ENCODE measurements at places on chromosomes 7 and 10.

DNA sequence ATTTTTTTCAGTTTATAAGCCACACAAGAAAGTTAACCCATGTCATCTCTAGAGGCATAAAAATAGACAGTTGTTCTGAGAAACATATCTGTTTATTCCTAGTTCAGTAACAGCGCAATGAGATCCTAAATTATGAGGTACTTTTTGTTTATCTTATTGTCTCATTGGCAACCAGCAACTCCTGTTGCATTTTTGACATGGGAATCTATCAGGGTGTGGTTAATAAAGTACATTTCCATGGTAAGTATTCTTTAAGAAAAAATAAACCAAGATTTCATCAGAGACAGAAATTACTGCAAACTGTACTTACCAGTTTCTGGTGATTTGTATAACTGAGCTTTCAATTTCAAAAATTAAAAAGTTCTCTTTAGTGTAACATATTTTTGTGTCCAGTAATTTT, 9.0 kb downstream of the FAS start:
- no peak for DNase-seq

- no peak for DNase-seq
Measured at GRCh38 chr7:104363355-104363754, 35.0 kb downstream of the LHFPL3 start.

GRCh38 chr7:70640266-70640833, 491.6 kb upstream of the GALNT17 start:
- no peak for DNase-seq

- no peak for DNase-seq
Measured at GRCh38 chr7:138000081-138000701, 1.7 kb downstream of the CREB3L2 start.

GRCh38 chr7:3860932-3861331, 559.9 kb downstream of the SDK1 start:
- no peak for DNase-seq

- DNase-seq = no peak
Measured at GRCh38 chr10:85832988-85833387, 533.6 kb downstream of the GRID1 start.

- DNase-seq = peak; percentile 97
Measured at GRCh38 chr10:102678842-102679289, 34.6 kb downstream of the TRIM8 start.

- DNase-seq = no peak
Measured at GRCh38 chr10:124562425-124563060, 100.9 kb downstream of the LHPP start.

- DNase-seq = no peak
Measured at GRCh38 chr7:47941136-47941844, 7.0 kb downstream of the PKD1L1 start.

DNA sequence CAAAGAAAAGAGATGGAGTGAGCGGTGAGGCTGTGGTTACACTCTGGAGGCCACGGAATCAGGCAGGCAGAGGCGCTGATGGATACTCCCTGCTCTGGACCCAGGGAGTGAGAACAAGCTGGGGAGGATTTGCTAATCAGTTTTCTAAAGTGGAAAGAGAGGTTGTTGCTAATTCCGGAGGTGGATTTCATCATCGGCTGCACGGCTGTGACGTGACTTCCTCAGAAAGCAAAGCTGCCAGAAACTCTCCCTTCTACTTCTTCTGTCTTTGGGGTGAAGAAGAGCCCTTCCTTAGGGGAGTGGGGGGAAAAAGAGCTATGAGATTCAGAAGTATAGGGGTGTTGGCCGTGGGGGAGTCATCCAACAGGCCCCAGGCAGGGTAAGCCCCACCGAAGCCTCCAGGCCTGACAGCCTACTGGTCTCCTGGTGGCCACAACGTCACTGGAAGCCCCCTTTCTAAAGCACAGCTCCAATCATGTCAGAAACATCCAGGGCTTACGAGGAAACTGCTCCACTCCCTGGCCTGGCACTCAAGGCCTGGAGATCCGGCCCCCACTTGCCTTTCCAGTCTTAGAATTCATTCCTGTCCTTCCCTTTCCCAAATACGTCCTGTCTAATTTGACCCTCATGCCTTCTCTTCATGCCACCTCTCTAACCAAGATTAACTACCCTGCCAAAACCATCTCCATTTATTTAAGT, 114.5 kb downstream of the HIP1 start:
- DNase-seq = no peak

DNA sequence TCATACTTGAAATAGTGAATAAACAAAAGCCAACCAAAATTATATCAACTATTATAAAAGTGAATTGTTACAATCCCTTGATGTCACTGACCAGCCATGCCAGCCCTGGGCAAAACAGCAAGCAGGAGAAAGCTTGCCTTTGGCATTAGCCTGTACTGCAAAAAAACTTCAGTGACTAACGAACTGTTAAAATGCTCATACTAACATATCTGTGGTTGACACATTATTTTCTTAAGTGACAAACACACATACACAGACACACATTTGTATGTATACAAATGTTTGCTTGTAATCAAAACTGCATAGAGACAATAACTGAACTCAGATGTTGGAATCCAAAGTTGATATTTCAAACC, 29.5 kb downstream of the CHCHD3 start:
- no peak for DNase-seq

DNA sequence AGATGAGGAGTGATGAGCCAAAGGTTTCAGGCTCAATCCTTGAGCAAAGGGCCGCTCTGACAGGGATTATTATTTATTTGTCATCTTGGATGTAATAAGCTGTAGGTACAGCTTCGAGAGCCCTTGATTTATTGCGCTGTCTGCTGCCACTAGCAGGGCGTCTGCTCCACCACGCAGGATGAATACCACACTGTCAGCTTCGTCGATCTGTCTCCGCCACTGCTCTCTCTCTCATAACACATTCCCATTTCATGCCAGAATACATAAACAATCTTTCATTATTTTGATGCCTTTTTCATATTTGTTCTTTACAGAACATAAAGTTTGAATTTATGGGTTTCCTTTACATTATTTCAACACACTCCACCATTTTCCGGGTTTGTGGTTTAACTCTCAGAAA, 276.6 kb downstream of the LRMDA start:
- peak; percentile 49 for DNase-seq

DNA sequence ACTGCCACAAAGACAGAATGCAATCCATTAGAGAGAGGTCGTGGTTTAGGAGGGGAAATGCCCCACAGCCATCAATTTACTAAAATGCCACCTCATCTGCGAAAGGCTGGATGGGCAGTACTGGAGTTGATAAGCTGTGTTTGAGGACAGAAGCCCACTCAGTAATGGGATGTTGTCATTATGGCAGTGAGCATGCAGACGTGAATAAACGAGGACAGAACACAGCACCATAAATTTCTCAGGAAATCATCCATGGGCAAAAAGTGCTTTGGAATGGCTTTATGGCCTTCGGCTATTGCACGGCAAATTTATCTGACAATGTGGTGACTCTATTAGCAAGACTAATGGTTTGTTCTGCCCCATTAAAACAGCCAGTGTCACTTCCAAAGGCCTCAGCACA, 15.9 kb upstream of the C10orf53 start:
- no peak for DNase-seq

DNA sequence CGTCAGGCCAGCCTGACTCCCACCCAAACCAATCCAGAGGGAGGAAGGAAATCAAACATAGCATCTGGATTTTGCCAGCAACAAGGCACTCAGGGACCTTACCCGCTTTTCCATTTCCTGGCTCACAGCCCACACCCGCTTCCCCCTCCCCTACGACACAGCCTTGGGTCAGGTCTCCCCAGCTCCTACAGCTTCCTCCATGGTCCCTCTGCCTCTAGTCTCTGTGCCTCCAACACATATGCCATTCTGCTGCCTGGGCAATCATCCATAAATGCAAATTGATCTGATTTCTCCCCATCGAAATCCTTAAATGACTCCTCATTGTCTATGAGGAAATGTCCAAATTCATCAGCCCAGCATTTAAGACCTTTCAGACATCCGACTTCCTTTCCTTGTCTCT, 53.2 kb upstream of the CUX1 start:
- DNase-seq = no peak

- no peak for DNase-seq
Measured at GRCh38 chr7:141872931-141873330, 31.6 kb upstream of the PRSS37 start.

GRCh38 chr7:8436965-8437364, 3.6 kb downstream of the NXPH1 start:
- DNase-seq = peak; percentile 86

DNA sequence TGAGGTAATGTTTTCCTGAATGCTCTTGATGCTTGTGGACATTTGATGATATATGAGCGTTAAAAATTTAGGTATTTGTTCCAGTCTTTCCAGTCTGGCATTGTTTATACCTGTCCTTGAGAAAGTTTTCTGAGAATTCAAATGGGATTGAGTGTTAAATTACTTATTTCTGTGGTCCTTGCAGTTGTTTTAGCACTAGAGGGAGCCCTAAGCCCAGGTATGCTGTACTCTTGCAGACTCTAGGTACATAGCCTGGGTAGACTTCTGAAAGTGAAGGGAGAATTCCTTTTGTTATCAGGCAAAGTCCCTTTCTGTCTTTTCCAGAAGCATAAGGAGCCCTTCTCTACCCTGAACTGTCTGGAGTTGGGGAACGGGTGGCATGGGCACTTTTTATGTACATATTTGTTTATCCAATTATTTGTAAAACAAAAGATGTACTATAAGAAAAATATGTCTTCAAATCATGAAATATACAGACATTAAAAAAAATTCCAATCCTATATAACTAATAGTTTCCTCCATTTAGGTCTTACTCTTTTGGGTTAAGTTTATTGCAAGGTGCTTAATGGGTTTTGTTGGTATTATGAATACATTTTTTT, 262.1 kb downstream of the ATRNL1 start:
- DNase-seq = peak; percentile 91

DNA sequence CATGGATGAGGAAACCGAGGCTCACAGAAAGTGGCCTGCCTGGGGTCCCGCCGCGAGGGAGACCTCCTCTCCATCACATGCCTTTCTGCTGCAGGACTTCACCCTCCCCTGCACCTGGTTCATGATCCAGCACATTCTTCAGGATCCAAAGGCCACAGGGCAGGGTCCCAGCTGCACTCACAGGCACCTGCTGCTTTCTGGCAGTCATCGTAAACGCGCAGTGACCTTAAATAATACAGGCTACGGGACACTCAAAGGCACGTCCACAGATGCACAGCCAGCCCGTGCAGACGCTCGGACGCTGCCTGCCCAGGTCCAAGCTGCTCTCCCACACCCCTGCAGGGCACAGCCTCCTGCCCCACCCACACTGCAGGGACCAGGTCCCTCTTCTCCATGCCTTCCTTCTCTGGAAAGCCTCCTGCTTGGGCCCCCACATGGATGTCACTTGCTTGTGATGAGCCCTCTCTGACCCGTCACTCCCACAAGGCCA, 49.9 kb downstream of the CALML3 start:
- DNase-seq = no peak

GRCh38 chr10:87930934-87931835, 67.8 kb downstream of the PTEN start:
- DNase-seq = no peak

- DNase-seq = no peak
Measured at GRCh38 chr7:282621-283020, 7.3 kb upstream of the FOXL3 start.

DNA sequence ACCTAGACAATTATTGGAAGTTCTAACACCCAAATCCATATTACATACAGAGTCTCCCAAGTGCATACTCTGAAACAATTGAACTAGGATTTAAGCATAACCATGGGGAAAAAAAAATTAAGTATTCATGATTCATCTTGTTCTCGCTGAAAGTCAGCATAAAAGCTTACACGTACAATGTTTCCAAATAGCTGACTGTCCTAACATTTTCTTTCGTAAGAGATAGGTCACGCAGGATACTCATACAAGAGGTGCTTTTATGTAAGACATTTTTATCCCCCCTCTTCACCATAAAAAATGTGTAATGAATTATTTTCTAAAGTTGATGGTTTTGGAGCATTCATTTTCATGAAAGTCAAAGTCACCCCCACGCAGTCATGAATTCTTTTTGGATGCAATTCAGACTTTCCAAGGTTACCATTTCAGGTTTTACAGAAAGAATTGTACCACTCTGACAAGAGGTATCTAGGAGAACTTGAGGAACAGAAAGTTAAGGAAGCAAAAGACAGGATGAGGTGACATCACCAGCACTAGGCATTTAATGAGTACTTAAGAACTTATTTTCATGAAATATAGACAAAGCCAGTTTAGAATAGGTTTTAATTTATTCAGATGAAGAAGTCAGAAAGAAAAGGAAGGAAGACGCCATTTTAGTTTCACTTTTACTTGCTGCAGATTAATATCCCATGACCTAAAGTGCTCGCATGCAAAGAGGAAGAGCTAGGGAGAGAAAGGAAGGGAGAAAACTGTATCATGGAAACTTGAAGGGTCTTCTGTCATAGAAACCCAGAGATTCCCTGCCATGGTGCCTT, 55.8 kb downstream of the TMEM26 start:
- DNase-seq = no peak

GRCh38 chr7:44565795-44566559, 7.7 kb downstream of the DDX56 start:
- no peak for DNase-seq

DNA sequence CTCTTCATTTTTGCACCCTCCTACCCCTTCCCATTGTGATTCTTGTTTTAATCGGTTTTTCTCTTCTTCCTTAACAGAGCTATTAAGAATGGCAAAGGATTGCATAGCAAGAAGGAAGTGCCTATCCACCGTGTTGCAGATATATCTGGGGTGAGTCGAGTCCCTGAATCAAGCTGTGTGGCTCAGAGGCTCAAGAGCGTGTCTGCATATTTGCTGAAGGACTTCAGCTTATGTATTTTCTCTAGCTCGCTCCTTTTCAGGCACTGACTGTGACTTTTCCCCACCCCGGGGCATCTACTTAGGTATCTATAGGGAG, 126.6 kb downstream of the LRRC4 start:
- DNase-seq = no peak

DNA sequence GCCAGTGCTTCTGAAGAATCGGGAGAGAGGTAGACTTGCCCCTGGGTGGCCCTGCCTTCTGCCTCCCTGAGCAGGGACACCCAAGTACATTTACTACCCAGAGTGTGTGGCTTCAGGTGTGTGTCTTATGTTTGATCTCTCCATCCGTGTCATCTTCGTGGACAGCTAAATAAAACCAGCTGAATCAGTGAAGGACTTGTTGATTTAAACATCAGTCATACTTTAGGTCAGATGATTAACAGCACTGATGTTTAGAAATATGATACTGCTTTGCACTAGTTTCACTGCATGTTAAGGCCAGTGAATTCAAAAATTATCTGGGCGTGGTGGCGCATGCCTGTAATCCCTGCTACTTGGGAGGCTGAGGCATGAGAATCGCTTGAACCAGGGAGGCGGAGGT, 4.0 kb downstream of the MTG1 start:
- no peak for DNase-seq

DNA sequence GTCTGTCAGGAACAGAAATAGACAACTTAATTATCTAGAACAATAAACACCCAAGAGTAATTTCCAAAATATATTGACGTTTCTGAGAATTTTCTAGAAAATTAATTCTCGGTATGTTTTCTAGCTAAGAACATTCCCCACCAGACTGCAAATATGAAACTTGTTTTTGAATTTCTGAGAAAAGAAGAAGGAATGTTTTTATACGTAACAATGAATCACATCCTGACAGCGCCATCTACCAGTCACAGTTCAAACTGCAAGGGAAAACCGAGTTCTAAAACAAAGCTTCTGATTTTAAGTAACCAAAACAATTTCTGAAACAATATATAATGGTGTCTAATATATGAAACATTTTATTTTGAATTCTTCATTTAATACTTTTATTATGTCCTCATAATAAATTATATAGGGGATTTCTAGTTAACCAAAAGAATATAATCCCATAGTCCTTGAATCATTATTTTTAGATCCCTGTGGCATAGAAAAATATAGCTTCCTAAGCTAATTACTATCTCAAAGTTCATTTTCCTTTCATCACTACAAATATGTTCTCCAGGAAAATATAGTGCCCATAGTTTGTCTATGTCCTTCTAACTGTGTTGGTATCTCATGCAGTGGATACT, 34.5 kb upstream of the MEOX2 start:
- DNase-seq = peak; percentile 37
